NCI-H526 (cell line): ENCODE measurements at places on chromosomes 13 and 19.

GRCh38 chr13:113886561-113887112 is 22.8 kb upstream of the GAS6 start:
- DNase-seq, result no peak

DNA sequence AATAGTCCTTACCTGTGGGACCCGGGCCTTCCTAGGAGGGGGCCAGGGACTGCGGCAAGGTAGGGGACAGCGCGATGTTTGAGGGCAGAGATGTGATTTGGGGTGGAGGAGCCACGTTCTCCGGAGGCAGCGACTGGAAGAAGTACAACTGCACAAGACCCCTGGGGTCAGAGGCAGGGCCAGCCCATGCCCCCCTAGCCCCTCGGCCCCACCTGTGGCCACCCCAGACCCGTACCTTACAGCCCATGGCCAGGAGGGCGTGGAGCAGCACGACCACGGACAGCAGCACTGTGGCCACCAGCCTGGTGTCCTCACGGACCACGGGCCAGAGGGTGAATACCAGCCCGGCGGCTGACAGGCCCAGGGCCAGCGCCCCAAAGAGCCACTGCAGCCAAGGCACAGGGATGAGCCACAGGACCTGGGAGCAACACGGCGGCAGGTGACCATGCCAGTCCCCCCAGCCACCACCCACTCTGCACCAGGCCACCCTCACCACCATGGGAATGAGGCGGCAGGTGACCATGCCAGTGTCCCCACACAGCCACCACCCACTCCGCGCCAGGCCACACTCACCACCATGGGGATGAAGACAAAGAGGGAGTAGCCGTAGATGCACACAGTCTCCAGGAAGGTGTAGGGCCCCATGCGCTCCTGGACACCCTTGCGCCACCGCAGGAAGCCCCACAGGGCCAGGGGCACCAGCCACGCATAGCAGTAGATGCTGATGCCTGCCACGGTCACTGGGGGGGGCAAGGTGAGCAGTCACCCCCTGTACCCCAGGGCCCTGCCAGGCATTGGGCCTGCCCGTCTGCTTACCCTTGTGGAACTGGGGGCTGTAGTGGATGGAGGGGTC is 5.0 kb downstream of the YIPF2 start:
- DNase-seq, result no peak

DNA sequence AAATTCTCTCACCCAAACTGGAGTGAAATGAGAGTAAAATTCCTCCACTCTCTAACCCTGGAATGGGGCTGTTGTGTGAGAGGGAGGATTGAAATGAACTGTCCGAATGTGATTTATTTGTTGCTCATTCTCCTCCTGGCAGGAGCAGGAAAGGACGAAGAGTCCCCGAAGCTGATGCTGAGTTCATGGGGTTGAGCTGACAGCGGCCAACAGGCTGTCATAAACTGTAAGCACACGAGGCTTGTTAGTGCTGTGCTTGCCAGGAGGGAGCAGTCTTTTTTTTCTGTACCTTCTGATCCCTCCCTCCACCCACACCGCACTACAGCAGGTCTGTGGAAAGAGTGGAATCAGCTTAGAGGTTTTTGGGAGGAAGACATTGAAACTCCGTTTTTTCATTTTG is 33.1 kb upstream of the ZNF331 start:
- DNase-seq, result peak; percentile 15

GRCh38 chr19:3986260-3987041 is 1.2 kb upstream of the EEF2 start:
- peak; percentile 95 for DNase-seq

GRCh38 chr13:112062571-112063570 is 4.1 kb upstream of the SOX1 start:
- DNase-seq, result no peak

DNA sequence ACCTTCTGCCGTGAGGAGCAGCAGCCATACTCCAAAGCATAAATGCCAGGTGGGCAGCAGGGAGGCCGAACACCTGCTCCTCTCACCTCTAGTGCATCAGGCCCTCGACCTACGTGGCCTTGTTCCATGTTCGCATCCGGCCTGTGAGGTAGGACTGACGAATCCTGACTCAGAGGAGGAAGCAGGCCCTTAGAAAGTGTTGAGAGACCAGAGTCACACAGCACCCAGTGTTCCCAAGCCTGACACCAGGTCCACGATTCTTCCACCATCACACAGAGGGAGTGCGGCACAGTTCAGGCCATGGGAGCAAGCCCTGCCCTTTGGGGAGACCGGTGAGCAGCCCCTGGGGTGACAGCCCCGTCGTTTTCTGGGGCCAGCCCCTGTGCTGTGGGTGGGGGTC is 14.7 kb downstream of the ATP12A start:
- DNase-seq, result no peak

- DNase-seq, result peak; percentile 71
Measured at GRCh38 chr13:50910485-50910805, 854 bp downstream of the RNASEH2B start.

DNA sequence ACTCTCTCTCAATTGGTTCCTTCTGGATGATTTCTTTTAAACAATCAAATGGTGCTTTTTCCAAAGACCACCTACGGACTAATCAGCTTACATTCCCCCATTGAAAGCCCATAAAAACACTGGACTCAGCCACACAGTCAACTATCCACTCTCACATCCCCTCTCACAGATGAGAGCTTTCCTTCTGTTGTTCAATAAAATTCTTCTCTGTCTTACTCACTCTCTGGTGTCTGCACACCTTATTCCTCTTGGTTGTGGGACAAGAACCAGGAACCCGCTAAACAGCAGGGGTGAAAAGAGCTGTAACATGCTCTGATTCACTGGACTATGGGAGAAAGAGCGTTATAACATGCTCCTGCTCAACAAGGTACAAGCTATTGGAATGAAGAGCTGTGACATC is 2896.2 kb downstream of the PCDH9 start:
- no peak for DNase-seq

DNA sequence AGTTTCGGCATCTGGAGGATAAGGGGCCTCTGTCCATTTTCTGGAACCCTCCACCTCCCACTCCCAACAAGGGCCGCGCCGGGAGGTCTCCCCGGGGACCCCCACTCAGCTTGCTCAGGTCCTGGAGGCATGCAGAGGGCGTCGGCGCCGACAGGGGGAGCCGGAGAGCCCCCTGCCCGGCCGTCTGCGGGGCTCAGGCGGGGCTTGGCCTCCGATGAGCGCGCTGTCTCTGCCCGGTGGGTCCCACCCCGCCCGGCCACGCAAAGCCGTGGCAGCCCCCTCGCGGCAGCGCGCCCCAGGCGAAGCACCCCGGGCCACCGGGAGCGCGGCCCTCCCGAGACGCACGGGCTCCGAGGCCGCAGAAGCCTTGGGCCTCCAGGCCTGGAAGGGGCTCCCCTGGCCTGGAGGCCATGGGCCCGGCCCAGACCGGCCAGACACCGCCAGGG is 149.7 kb upstream of the ZNF536 start:
- no peak for DNase-seq

DNA sequence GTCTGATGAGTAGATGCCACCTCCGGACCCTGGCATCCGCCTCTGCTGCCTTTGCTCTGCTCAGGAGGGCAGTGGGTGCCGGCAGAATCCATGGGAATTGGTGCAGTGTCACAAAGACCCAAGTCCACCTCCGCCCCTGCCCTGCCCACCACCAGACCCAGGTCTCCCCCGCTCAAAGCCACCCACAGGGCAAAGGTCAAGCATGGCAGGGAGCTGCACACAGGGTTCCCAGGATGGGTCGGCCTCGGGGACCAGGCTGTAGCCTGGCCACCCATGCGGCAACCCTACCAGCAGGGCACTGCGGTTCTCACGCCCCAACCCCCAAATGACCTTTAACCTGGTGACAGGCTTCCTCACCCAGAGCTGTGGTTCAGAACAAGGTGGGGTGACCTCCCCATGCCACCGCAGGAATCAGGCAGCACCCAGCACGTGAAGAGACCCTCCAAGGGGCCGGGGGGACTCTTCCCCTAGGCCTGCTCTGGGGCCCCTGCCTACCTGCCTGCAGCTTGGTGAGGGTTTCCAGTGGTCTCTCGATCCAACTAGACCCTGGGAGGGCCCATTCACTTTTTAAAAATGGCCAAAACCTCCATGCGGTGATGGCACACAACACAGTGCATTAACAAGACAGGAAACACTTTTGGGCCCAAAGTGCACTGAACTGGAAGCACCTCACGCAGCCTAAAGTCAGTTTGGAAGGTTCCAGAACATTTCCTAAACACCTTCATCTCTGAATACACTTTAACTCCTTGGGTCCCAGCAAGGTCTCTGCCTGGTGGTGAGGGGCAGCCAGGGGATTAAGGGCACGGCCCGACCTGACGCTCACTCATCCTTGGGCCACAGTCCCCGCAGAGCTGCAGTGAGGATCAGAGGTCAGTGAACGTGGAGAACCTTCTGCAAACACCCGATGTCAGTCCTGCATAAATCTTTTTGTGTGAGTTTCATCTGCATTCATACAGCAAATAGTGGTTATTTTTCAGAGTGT is 11.0 kb downstream of the GAS6 start:
- DNase-seq, result no peak

- DNase-seq, result no peak
Measured at GRCh38 chr13:76913898-76914297, 27.7 kb upstream of the KCTD12 start.

DNA sequence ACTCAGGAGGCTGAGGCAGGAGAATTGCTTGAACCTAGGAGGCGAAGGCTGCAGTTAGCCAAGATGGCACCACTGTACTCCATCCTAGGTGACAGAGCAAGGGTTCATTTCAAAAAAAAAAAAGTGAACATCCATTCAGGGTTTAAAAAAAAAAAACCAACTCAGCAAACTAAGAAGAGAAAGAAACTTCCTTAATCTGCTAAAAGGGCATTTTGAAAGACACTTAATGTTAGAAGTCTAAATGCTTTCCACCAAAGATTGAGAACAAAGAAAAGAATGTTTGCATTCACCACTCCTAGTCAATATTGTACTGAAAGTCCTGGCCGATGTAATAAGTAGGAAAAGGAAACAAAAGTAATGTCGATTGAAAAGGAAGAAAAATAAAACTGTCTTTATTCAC is 7.1 kb upstream of the PSMC4 start:
- no peak for DNase-seq

DNA sequence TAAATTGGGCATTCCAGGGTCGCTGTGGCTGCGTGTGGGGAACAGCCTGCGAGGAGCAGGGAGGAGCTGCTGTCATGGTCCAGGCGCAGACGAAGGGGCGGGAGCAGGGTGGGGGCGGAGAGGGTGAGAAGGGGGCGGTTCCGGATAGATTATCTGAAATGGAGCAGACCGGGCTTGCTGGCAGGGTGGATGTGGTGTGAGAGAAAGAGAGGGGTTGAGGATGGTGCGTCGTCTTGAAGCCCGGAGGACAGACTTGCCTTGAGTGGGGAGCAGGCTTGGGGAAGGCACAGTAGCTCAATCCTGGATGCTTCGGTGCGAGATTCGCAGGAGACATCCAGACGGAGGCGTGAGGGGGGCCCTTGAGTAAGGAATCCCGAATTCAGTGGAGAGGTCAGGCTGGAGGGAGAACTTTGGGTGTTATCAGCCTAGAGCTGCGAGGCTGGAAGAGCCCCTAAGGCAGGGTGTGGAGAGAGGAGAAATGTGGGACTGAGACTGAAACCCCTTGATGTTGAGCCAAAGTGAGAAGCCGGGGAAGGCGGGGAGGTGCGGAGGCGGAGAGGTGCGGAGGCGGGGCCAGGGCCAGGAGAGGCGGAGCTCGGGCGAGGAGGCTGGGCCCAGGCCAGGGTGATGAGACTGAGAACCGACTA is 40.6 kb downstream of the DPF1 start:
- no peak for DNase-seq
